Gastrocnemius medialis (tissue), 4 donors: ENCODE measurements at places on chromosomes 6 and 20. TPM values are rescaled to one million over a fixed set of nuclear protein-coding genes. Genes with fewer than 3 reads are reported as not detected.

The LINC00237 gene
- total RNA-seq, result not detected

DNA sequence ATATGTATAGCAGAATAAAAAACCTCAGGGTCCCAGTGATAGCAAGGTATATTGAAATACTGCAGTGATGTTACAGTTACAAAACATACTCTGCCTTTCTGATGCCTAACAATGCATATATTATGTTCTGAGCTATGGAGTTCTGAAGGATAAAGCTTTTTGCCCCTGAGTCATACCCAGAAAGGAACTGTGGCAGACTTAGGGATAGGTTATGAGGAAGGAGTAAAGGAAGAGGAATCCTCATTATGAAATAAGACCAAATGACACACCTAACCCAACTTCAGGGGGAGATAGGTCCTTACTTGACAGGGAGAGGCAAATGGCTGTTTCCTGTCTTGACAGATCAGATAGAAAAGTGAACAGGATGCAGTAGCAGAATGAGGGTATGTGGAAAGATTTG lies 940.6 kb upstream of the FLRT3 start:
- no peak overlapping the region for H3K27ac ChIP-seq
- DNase-seq, result no peak
- no peaks in the 10 kb centered on the region for H3K27me3 ChIP-seq
- H3K4me1 ChIP-seq, result no peaks in the 10 kb centered on the region
- no peak overlapping the region for H3K4me3 ChIP-seq

- no peak for DNase-seq
- no peaks in the 10 kb centered on the region for H3K4me1 ChIP-seq
- H3K27me3 ChIP-seq, result no peaks in the 10 kb centered on the region
- no peak overlapping the region for H3K27ac ChIP-seq
These were observed 211.4 kb upstream of the SMLR1 start for GRCh38 chr6:130615816-130616215.

The ENPP3 gene
- not detected for total RNA-seq

The TGM3 gene
- total RNA-seq, result not detected

The MRPS10 gene
- total RNA-seq, result 52.2 TPM

DNA sequence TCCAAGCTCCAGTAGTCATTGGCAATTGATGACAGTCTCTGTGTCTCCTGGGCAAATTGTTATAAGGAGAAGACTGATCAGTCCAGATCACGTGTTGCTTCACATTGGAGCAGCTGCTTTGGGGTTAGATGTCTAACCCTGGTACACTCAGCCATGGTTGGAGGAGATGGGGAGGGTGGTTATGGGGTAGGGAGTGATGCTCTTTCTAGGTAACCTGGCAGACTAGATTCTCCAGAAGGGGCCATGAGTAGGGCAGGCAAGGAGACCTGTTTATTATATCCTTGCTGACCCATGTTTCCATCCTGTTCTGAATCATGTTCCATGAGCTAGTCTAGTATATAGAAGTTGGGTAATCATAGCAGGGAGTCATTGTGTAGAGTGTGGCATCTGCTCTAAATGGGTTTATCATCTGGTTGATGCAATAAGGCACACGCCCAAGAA lies 50.8 kb upstream of the BACH2 start:
- H3K4me1 ChIP-seq, result no peaks in the 10 kb centered on the region
- no peak overlapping the region for H3K4me3 ChIP-seq
- H3K27ac ChIP-seq, result no peak overlapping the region
- H3K27me3 ChIP-seq, result no peaks in the 10 kb centered on the region
- no peak for DNase-seq

GRCh38 chr6:137970368-137970767 lies 103.3 kb downstream of the TNFAIP3 start:
- no peaks in the 10 kb centered on the region for H3K36me3 ChIP-seq
- no peak overlapping the region for H3K4me3 ChIP-seq
- H3K27me3 ChIP-seq, result no peaks in the 10 kb centered on the region
- no peak overlapping the region for H3K27ac ChIP-seq
- no peaks in the 10 kb centered on the region for H3K4me1 ChIP-seq
- DNase-seq, result no peak

DNA sequence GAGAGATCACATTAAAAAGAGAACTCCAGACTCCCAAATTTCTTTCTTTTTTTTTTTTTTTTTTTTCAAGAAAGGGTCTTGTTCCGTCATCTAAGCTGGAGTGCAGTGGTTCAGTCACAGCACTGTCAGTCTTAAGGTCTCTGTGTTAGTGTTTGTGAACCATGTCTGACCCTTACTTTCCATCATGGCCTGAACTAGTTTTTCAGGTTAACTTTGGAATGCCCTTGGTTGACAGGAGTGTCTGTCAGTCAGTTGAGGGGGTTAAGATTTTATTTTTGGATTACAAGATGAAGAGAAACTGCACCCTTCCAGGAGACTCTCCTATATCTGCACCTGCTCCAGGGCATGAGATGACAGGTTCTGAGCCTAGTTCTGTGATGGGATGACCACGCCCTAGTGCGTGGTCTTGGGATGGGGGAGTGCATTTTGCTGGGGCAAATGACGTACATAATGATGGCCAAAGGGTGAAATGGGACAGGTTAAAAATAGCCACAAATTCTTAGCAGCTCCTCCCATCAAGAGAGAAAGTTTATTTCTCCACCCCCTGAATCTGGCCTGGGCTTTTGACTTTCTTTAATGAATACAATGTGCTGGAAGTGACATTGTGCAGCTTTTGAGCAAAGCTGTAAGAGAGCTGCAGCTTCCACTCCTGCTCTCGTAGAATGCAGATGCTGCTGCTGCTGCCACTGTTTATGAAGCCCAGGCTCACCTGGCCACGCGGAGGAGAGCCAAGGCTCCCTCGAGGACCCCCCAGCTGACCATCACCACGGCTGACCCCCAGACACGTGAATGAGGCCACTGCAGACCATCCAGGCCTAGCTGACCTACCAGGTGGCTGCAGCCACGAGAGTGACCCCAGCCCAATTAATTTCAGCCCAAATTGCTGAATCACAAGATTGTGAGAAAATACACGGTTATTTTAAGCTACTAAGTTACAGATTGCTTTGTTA lies 29.7 kb upstream of the FAM50B start:
- no peak overlapping the region for H3K4me3 ChIP-seq
- H3K27ac ChIP-seq, result no peak overlapping the region
- H3K36me3 ChIP-seq, result no peaks in the 10 kb centered on the region
- peaks cover 9% of the 10 kb centered on the region for H3K4me1 ChIP-seq

DNA sequence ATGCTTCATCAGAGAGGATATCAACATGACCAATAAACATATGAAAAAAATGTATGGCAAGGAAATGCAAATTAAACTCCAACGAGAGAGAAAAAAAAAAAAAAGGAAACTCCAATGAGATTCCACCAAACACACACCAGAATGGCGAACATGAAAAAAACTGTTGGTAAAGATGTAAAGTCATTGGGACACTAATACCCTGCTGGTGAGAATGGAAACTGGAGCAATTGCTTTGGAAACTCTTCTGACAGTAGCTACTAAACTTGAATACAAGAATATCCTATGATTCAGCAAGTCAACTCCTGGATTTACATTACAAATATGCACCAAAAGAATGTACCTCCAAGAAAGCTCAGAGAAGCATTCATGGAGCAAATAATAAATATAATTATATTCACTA lies 260.7 kb upstream of the ECI2 start:
- H3K4me1 ChIP-seq, result peaks cover 26% of the 10 kb centered on the region
- DNase-seq, result no peak
- H3K36me3 ChIP-seq, result no peaks in the 10 kb centered on the region
- H3K4me3 ChIP-seq, result no peak overlapping the region
- H3K27ac ChIP-seq, result peak overlapping the region; percentile 93
- no peaks in the 10 kb centered on the region for H3K27me3 ChIP-seq

The C6orf141 gene
- total RNA-seq, result not detected

GRCh38 chr6:80287607-80288006 lies 181.1 kb downstream of the BCKDHB start:
- H3K27ac ChIP-seq, result no peak overlapping the region
- H3K36me3 ChIP-seq, result no peaks in the 10 kb centered on the region
- no peaks in the 10 kb centered on the region for H3K4me1 ChIP-seq
- no peak for DNase-seq
- no peaks in the 10 kb centered on the region for H3K27me3 ChIP-seq
- H3K4me3 ChIP-seq, result no peak overlapping the region

The NTSR1 gene
- not detected for total RNA-seq

The LAMA2 gene
- 52.9 TPM for total RNA-seq

The C20orf141 gene
- total RNA-seq, result not detected

- no peaks in the 10 kb centered on the region for H3K36me3 ChIP-seq
- no peak overlapping the region for H3K27ac ChIP-seq
- no peaks in the 10 kb centered on the region for H3K27me3 ChIP-seq
- DNase-seq, result no peak
- peaks cover under 1% of the 10 kb centered on the region for H3K4me1 ChIP-seq
These were observed 31.9 kb downstream of the CDKAL1 start for GRCh38 chr6:20566109-20566508.

The C6orf120 gene
- 23.8 TPM for total RNA-seq

DNA sequence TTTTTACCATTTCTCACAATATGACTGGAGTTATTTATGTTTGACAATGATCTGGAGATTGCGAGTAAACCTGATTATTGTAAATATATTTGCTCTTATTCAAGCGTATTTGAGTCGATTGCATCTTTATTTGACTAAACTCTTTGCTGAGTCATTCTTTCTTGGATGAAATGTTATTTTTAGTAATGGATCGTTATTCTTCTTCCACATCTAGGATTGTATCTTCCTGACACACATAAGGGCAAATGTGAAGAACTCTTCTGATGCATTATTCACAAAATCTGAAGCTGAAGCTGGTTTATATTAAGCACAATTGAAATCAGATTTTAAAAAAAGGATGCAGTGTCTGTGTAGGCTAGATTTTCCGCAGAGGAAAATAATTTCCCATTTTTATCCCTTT lies 68.2 kb downstream of the SEL1L2 start:
- H3K4me3 ChIP-seq, result no peak overlapping the region
- H3K36me3 ChIP-seq, result no peaks in the 10 kb centered on the region

GRCh38 chr6:26158581-26159356 lies 71.5 kb downstream of the HFE start:
- H3K4me1 ChIP-seq, result peaks cover 23% of the 10 kb centered on the region
- H3K27ac ChIP-seq, result peak overlapping the region; percentile 92
- no peaks in the 10 kb centered on the region for H3K27me3 ChIP-seq
- DNase-seq, result peak; percentile 38
- H3K4me3 ChIP-seq, result peak overlapping the region; percentile 71

The LZTS3 gene
- total RNA-seq, result 33.4 TPM

DNA sequence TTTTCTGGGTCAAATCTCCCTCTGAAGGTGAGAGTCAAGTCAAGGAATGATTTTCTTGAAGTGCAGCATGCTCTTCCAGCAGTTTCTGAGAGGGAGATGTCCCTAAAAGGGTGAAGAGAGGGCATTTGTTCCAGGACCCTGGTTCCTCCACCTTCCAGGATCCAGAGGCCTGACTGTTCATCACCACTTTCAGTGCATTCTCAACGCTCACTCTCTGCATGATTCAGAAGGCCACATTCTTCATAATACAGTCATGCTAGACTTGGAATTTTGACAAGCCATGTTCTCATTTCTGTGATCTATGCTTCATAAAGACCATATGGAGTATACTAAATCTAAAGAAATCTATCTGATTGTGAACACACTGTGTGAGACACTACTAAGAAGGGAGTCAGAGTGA lies 85.1 kb downstream of the PDE7B start:
- H3K27me3 ChIP-seq, result no peaks in the 10 kb centered on the region
- H3K27ac ChIP-seq, result peak overlapping the region; percentile 27
- no peak overlapping the region for H3K4me3 ChIP-seq
- H3K36me3 ChIP-seq, result no peaks in the 10 kb centered on the region
- no peak for DNase-seq

DNA sequence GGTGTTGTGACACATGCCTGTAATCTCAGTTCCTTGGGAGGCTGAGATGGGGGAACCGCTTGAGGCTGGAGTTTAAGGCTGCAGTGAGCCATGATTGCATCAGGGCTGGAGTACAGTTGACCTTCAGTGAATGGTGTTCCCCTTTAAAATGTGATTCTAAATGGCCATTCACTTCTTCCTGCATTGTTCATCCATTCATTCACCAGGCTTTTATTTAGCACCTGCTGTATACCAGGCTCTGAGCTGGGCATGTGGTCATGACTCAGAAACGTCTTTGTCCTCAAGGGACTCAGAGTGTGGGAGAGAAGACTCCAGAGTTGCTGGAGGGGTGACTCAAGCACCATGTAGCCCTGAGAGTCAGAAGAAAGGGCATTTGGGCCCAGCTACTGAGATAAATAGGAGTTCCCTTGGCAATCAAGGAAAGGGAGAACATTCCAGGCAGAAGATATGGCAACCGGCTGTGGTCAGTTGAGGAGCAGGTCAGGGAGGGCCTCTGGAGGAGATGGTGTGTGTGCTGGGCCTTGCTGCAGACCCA lies 101.1 kb downstream of the DLGAP4 start:
- no peak overlapping the region for H3K4me3 ChIP-seq
- H3K27me3 ChIP-seq, result peaks cover 2% of the 10 kb centered on the region
- H3K27ac ChIP-seq, result no peak overlapping the region
- no peaks in the 10 kb centered on the region for H3K36me3 ChIP-seq
- no peak for DNase-seq
